ENCODE measurements at places on chromosomes 12 and 14. TPM values are rescaled to one million over a fixed set of nuclear protein-coding genes. Genes with fewer than 3 reads are reported as not detected.

E2F7 gene
- total RNA-seq, result 38.9 TPM

ZDHHC22 gene
- 0.10 TPM for total RNA-seq

PLEKHD1 gene
- not detected for total RNA-seq

TEX22 gene
- 0.20 TPM for total RNA-seq

CLEC7A gene
- total RNA-seq, result not detected

DNA sequence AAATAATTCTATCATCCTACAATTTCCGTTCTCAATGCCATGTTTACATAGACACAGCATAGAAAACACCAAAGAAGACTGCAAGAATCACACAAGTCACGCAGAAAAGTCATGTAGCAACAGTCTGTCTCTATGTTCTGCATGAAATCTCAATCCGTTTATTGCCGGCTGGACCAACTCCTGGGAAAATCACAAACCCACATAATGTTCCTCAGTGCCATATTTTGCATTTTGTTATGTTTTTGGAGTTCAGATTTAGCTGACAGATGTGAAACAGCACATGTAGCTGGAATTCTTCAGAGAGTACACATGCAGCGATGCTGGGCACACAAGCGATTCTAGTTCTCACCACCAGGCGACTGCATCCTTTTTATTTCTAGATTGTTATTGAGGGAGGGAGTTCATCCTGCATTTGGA is 193.1 kb downstream of the APAF1 start:
- no peak for DNase-seq

DNA sequence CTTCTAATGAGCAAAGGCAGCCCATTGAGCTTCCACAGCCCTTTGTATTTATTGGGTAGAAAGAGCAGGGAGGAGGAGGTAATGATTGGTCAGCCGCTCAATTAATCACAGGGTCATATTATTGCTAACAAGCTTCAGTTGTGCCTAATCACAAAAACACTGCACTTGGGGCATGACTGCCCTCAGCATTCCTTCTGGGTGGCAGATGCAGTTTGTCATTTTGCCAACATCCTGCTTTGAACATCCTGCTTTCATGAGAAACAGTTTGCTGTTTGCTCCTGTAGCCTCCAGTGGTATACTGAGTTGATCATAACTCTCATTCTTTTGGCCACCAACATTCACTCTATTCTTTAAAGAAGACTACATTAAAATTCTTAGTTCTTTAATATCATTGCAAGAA is 462.9 kb upstream of the MIS18BP1 start:
- DNase-seq, result peak; percentile 35

DNA sequence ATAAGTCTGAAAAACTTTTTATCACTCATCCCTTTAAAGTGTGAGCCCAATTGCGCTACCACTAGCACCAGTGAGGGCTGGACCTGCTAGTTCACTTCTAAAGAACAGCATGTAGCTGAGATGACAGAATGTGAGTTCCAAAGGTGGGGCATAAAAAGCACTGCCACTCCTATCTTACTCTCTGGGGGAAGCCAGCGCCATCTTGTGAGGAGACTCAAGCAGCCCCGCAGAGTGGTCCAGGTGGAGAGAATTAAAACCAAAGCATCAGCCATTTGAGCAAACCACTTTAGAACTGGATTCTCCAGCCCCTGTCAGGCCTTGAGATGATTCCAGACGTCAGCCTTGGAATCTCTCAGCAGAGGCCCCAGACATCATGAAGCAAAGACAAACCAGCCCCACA is 39.9 kb downstream of the TMEM132D start:
- no peak for DNase-seq

DNA sequence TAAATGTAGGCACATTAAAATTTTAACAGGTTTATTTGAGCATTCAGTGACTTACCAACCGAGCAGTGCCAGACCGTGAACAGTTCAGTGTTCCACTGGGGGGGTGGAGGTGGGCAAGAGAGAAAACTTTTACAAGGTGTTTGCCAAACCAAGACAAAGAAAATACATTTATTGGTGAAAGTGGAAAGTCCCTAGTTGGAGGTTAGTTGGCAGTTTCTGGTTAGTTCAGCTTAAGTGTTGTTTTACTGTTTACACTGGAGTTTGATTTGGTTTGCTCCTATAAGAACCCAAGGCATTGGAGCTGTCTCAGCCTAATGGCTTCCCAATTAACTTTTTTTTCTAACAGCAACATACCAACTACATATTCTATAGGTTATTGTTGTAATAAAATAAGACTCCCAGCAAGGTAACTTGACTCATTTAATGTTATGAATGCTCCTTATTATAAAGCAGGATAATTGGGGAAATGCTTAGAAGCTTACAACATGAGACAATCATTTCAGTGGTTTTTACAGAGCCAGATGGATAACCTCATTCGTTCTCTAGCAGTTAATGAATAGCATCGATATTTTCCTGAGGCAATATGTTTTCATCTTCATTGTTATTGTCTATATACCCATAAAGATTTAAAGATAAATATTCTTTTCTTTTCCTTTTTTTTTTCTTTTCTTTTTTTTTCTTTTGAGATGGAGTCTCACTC is 115.8 kb downstream of the ETNK1 start:
- DNase-seq, result no peak

DNA sequence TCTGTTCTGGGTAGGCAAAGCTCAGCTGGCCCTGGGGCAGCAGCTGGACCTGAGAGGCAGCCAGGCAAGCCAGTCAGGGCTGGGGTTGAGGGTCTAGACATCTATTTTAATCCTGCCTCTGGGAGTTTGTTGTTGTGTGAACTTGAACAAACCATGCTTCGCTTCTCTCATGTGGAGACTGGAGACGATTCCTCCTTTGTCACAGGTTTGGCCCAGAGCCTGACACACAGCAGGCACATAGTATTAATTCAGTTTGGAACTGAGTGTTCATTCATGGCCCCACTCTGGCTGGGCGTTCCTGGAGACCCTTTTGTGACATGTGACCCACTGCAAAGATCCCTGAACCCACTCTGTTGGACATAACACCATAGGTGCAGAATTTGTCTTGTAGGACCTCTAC is 39.3 kb downstream of the NGB start:
- DNase-seq, result no peak

- no peak for DNase-seq
Observed at GRCh38 chr14:51269634-51270033, 29.6 kb downstream of the TMX1 start.

DNA sequence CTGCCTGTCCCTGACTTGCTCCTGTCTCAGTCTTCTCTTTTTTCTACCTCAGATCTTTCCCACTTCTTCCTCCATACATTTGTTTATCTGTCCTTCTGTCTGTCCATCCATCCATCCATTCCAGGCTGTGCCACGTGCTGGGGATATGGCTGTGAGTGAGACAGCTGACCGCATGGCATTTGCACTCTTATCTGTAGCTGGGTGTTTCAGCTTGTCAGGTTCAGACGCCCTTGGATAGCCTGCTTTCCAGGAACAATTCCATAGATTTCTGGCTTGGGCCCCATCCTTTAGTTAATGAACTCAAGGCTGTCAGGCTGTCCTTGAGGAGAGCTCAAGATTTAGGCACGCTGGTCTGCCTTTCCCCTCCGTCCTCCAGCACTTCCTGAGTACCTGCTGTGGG is 116.6 kb downstream of the TSPAN9 start:
- DNase-seq, result no peak

- peak; percentile 23 for DNase-seq
Observed at GRCh38 chr14:96797582-96798349, 584 bp downstream of the VRK1 start.

- peak; percentile 5 for DNase-seq
Observed at GRCh38 chr12:44674875-44675274, 201.2 kb downstream of the NELL2 start.

DNA sequence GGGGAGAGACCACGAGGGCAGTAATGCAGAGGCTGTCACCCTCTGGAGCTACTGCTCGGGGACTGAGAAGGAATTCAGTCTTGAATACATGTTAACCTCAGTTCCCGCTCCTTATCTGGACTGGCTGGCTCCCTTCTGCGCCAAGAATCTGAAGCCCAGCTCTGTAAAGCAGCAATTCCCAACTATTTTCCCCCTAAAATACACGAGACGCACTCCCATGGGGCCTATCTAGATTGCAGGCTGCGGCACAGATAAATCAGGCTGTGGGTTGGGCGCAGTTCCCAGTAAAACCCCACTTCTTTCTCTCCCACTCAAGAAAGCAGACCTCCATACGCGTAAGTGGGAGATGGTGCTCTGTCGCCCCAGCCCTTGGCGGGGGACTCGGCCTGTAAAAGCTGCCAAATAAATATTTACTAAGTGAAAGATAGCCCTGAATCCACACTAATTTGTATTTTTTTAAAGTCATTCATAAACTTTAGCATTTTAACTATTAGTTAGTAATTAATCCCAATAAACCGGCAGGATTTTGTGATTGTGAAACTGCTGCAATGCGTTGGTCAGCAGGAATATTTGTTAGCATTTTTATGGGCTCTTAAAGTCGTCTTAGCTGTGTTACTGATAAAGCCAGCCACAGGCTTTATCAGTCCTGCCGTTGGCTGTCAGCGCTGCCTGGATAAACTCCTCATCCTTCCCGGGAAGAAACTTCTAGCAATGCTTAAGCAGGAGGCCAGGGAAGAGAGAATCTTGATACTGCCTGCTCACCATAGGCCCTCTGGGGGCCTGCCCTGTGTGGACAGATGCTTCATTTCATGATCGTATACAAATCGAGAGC is 17.8 kb downstream of the FBXL14 start:
- DNase-seq, result no peak

DNA sequence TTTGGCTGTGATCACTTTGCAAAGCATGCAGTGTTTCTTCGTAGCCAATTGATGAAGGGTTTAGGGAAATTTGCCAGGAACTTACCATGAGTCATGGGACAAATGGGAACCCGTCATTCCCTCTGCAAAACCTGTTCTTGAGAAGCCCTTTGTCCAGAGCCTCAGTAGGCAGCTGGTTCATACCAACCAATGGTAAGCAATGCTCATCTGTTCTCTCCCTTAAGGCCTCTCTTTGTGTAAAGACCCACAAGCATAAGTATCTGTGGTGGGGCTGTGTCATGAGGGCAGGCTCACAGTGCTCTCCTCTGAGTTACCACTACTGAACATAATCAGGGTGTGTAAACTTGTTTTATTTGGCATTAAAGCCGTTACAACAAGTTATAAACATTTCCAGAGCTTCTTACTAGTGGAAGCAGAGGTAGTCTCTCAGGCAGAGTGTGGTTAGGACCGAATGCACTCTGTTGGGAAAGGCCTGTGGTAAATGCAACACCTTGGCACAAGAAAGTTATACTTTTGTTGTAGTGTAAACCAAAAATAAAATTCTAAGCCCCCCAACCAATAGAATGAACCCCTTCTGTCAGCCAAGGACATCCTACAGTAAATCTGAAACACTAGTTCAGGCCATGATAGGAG is 119.8 kb downstream of the SINHCAF start:
- peak; percentile 56 for DNase-seq

GRCh38 chr12:57222286-57223190 is 5.9 kb downstream of the NXPH4 start:
- no peak for DNase-seq

- DNase-seq, result no peak
Observed at GRCh38 chr12:4860741-4861140, 49.0 kb upstream of the KCNA1 start.

DNA sequence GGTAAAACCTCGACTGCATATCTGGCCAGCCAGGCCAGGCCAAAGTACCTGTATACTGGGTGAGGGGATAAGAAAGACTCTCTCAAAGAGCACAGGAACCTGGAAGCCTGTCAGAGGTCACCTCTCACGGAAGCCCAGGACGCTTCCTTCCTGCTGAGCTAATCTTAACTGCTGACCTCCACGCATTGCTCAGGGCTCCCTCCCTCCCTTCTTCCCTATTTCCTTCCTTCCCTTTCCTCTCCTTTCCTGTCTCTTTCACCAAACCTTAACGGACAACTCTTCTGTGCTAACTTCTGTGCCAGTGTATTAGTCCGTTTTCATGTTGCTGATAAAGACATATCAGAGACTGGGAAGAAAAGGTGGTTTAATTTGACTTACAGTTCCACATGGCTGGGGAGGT is 14.8 kb upstream of the RNASE10 start:
- DNase-seq, result no peak

DNA sequence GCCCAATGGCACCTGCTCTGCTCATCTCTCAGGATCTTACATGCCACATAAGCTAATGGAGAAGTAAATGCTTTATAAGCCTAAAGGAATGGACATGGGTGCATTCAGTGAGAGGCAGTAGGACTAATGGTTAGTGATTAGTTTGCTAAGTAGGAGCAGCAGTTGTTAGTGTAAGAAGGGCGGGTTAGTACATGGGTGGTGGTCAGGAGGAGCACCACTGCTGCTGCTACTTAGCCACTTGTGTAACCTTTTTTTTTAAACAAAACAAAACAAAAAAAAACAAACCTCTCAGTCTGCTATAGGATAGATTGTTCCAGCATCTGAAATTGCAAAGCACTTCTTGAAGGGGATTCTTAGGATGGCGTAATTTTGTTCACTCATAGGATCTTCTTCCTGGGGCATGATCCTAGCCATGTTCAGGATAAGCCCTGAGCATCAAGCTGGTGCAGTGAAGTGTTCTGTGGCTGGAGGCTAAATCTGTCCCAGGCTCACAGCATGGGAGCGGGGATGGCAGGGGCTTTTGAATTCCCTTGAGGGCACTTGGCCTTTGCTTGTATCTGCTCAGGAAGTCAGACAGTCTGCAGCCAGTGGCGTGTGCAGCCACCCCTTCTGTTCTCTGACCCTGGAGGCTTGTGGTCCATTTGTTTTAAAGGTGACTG is 63.6 kb downstream of the CHST11 start:
- no peak for DNase-seq

- no peak for DNase-seq
Observed at GRCh38 chr12:11431486-11431885, 36.1 kb upstream of the PRB2 start.

DNA sequence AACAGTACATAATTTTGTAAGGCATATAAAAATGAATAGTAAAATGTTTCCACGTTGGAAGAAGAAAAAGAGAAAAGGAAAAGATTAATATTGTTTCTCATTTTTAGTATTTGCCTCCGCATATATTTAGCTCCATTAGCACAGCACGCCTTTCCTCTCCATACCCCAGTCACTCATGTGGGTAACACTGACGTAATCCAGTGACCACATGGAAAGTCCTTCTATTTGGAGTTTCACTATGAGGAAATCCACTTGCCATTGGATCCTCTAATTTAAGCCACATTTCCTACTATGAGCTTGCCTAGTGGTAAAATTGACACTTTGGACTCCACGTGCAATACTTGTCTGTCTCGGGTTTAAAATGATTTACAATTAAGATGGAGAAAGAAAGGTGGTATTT is 5.7 kb upstream of the SLCO1A2 start:
- no peak for DNase-seq
